ENCODE measurements at places on chromosomes 1 and 21. TPM values are rescaled to one million over a fixed set of nuclear protein-coding genes. Genes with fewer than 3 reads are reported as not detected.

GRCh38 chr1:178683291-178683690 lies 41.8 kb upstream of the RALGPS2 start:
- no peak for DNase-seq

The SHISA4 gene
- 7.9 TPM for total RNA-seq

The CBR3 gene
- 2.4 TPM for total RNA-seq

GRCh38 chr21:38948377-38949069 lies 142.8 kb downstream of the ETS2 start:
- DNase-seq: peak; percentile 75

The ARHGEF16 gene
- 5.4 TPM for total RNA-seq

The KCTD3 gene
- 51.7 TPM for total RNA-seq

DNA sequence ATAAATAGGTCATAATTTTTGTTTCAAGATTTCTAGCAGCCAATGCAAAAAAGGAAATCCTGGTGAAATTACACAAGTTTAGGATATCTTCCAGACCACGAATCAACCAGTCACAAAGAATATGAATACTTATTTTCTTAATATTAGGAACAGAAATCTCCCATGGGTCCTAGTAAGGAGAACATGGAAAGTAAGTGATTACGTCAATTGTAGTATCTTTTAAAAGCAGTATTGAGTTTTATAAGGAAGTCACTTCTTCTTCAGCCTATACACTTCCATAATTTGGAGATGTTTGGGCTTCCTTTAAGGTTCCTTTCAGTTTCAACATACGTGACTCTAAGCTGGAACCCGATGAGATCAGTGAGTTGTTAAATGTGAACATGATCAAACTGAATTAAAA lies 534.5 kb downstream of the USP25 start:
- DNase-seq: no peak

GRCh38 chr1:114671939-114672275 lies 2.1 kb upstream of the DENND2C start:
- no peak for DNase-seq

- DNase-seq: no peak
Observed at GRCh38 chr1:13730291-13730690, 30.3 kb downstream of the PRDM2 start.

DNA sequence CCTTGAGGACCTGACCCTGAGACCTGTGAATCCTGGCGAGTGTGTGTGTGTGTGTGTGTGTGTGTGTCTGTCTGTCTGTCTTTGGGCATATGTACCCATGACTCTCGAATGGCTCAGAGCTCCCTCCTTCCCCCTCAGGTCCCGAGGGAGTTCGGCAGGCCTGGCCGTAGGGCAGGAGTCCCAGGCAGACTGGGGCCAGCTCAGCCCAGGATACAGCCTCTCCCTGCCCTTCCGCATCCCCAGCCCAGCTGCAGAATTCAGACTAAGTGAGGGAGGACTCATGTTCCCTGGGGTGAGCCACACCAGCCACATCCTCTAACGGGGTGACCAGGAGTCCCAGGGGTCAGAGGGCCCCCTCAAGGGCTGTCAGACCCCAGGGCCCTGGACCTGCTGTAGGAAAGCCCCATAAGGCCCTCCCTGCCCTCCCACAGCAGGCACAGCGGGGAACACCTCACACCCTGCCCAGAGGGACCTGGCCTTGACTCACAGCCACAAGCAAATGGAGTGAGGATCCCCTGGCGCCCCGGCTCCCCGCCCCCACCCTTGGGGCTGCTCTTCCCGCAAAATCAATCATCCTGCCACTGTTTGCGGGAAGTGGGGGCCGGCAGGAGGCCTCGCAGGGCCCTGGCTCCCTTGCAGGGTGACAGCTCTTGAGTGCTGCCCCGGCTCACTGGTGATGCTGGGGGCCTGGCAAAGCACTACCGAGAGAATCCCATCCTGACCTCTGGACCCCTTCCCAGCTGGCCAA lies 101.7 kb upstream of the CASZ1 start:
- no peak for DNase-seq

The IGSF5 gene
- not detected for total RNA-seq

GRCh38 chr1:39214998-39215873 lies 10.7 kb downstream of the MACF1 start:
- DNase-seq: no peak

The ACKR1 gene
- total RNA-seq: 8.5 TPM

- no peak for DNase-seq
Observed at GRCh38 chr1:41344708-41345159, 16.5 kb upstream of the FOXO6 start.

Measured in skin of body (tissue), 3 donors.